Cardiac fibroblast (primary cell): ENCODE measurements at places on chromosomes 7 and 10.

- DNase-seq: peak; percentile 8
These were observed 76.8 kb downstream of the GATA3 start for GRCh38 chr10:8130973-8131911.

DNA sequence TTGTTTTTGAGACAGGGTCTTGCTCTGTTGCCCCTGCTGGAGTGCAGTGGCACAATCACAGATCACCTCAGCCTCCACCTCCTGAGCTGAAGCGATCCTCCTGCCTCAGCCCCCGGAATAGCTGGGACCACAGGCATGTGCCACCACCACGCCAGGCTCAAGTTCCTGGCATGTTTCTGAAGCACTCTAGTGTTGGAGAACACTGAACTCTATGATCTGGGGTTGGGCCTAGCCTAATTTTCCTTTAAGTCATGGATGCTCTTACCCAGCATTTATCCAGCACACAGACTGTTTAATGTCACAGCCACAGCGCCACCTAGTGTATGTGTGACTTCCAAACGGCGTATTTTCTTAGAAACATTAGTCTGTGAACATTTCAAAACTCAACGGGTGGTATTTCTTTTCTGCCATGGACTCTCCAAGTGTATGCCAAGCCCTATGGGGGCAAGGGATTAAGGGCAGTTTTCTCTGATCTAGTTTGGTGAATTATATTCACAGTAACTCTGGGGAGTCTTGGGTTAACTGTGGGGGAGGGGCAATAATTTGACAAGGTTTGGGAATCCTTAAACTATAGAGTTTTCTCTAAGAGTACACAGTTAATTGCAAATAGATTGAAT is 91.8 kb downstream of the CREM start:
- DNase-seq: peak; percentile 95

GRCh38 chr7:1897076-1897860 is 227.2 kb downstream of the ELFN1 start:
- DNase-seq: no peak

GRCh38 chr7:121608785-121609184 is 212.7 kb upstream of the FAM3C start:
- DNase-seq: no peak

- no peak for DNase-seq
These were observed 118.5 kb downstream of the LYZL1 start for GRCh38 chr10:29407280-29407858.

- peak; percentile 68 for DNase-seq
These were observed 14.7 kb downstream of the FAM241B start for GRCh38 chr10:69644658-69645295.

GRCh38 chr7:154437234-154437633 is 385.0 kb downstream of the DPP6 start:
- DNase-seq: no peak

- DNase-seq: peak; percentile 7
These were observed 457 bp downstream of the ACADSB start for GRCh38 chr10:123009105-123009820.

DNA sequence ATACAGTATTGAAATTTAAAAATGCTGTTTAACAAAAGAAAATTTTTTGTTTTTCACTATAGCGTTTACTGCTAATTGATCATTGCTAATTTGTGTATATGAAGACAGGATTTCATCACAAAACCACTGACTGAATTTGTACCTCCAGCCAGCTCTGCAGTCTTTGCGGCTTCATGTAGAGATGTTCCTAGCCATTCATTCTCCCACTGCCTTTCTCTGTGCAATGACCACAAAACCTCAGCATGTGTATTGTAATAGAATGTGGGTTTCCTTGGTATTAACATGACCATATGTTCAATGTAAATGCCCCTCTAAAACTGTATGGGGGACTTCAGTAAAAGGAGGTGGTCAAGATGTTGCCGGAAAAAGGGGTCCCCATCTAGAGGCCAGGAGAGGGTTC is 81.1 kb upstream of the STEAP1B start:
- DNase-seq: no peak

- no peak for DNase-seq
These were observed 35.0 kb downstream of the LHFPL3 start for GRCh38 chr7:104363355-104363754.

DNA sequence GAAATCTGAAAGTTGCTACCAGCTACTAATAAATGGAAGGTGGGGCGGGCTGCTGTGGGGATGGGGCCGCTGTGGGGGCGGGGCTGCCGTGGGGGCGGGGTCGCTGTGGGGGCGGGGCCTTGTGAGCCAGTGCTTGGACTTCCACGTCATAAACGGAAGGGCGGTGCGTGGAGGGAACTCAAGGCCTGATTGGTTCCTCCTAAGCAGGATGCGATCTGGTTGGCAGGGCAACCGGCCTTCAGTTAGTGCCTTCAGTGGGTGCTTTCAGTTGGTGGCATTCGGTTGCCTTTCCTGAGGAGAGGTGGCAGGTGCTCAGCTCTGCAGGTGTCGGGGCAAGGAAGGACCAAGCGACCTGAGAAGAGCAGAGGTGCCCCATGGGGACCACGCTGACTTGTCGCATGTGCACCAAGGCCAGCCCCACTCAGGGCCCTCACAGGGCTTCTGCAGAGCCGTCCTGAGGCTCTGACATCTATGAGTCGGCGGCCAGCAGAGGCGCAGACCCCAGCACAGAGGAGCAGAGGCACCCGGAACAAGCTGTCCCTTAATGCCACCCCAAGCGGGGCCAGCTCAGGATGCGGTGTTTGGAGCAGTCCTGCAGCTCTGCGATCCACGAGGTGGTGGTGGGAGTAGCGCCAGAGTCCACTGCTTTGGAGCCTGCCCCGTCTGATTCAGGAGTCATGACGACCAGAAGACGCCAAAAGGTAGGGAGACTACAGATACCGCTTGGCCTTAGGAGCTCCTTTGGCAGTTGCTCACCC is 54.4 kb upstream of the PDSS1 start:
- no peak for DNase-seq

GRCh38 chr10:97498841-97499560 is at the start of gene UBTD1:
UBTD1 (plus strand) TSS chr10:97498924; CDS start chr10:97499204, 280 bp downstream.
- DNase-seq: peak; percentile 54

GRCh38 chr7:31890198-31890597 is 180.0 kb downstream of the PDE1C start:
- no peak for DNase-seq

GRCh38 chr7:156703773-156704482 is 63.4 kb downstream of the RNF32 start:
- no peak for DNase-seq

DNA sequence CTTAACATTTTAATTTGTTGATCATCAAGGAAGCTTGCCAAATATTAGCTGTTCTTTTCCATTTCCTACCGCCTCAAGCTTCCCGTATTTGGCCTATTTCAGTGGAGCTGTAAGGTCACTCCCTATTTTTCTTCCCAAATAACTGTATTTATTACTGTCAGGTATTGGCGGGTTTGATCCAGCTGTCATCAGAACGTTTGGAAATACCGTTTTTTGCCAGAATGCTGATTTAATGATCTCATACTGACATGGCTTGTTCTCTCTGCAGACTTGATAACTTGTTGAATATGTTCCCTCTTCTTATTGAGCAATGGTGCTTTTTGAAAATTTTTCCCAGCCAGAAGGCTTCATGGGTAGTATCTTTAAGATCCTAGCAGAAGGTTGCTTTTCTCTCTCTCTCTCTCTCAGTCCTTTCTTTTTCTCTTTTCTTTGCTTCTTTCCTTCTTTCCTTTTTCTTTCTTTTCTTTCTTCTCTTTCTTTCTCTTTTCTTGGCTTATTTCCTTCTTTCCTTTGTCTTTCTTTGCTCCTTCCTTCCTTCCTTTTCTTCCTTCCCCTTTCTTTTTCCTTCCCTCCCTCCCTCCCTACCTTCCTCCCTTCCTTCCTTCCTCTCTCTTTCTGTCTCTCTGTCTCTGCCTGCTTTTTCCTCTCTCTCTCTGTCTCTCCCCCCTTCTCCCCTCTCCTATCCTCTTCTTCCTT is 42.1 kb downstream of the CUX1 start:
- DNase-seq: peak; percentile 67

GRCh38 chr10:26222563-26222962 is 6.0 kb downstream of the GAD2 start:
- no peak for DNase-seq

- DNase-seq: no peak
These were observed 22.3 kb downstream of the AHCYL2 start for GRCh38 chr7:129247087-129247486.

GRCh38 chr10:73997461-73997786 is 492 bp upstream of the VCL start:
- DNase-seq: no peak

- DNase-seq: no peak
These were observed 165.0 kb downstream of the CHN2 start for GRCh38 chr7:29359482-29360093.

GRCh38 chr10:100008142-100008522 is 1.6 kb downstream of the DNMBP start:
- peak; percentile 60 for DNase-seq

DNA sequence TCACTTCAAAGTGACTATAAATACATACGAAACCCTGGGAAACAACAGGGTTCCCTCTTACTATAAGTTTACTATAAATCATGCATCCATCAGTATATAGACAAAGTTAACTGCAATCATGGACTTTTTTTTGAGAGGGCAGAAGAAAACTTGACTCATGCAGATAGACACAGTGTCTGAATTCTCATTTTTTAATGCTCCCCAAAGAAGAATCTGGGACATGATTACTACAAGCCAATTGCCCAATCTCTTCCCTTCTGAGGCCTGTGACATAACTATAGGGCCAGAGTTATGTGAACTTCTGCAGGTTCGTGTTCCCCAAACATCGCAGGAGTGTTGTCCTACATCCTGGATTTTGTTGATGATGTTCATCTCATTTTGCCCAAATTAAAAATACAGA is 376.5 kb downstream of the KCNMA1 start:
- peak; percentile 13 for DNase-seq

DNA sequence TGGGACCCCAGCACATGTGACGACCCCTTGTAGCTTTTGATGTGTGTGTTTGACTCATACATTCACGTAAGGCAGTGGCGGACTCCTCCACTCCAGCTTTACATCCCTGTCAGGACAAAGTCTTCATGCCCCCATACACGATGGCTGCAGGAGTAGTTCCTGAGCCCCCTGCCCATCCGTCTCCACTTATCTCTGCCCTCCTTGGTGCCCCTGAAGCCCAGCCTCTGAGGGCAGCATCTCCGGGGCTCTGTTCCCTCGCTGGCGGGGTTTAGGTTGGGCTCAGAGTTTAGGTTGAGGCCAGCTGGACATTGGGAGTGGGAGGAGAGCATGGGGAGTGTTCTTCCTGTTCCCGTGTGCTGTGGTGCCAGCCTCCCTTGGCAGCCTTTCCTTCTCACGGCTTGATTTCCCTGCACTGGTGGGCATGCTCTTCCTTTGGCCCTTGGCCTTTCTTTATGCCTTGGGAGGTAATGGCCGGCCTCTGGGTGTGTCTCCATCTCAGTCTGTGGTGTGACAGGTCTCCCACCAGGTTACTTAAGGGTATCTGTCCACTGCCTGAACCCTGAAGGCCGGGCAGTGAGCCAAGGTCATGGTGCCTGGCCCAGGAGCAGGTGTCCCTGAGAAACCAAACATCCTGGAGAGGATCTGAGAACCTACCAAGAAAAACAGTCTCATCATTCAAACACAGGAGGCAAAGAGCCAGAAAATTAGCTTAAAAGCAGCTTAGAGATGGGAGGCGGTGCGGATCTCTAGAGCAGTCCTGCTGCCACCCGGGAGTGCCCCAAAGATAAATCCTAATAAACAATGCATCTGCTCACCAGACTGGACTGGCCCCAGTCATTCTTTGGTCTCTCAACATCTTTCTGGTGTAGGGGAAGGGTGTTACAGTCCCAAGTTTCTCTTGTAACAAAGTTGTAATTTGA is 85.5 kb downstream of the GLRX3 start:
- DNase-seq: no peak

GRCh38 chr10:81177651-81178244 is 640.0 kb downstream of the SH2D4B start:
- DNase-seq: no peak

DNA sequence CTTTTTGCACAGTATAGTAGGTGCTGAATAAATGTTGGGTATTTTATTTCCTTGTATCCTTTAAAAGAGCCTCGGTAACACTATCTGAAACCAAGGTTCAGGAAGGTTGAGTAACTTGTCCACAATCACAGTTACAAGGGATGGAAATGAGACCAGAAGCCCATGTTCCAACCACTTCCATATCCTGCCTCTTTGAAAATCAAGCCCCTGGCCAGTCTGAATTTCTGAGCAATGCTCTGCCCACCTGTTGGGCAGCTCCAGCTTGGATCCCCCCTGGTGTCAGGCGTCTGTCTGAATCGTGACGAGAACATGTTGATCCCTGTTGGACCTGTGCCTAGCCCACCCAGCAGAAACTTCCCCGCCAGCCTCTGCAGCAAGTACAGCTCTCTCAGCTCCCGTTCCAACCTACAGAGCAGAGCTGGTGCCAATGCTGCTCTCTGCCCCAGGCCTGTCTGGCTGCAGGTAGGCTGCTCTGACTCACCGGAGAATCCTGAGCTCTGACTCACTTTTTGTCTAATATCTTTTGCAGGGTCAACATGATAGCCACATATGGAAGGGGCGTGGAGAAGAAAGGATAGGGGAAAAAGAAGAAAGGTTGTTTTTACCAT is 595.5 kb downstream of the INHBA start:
- peak; percentile 36 for DNase-seq

DNA sequence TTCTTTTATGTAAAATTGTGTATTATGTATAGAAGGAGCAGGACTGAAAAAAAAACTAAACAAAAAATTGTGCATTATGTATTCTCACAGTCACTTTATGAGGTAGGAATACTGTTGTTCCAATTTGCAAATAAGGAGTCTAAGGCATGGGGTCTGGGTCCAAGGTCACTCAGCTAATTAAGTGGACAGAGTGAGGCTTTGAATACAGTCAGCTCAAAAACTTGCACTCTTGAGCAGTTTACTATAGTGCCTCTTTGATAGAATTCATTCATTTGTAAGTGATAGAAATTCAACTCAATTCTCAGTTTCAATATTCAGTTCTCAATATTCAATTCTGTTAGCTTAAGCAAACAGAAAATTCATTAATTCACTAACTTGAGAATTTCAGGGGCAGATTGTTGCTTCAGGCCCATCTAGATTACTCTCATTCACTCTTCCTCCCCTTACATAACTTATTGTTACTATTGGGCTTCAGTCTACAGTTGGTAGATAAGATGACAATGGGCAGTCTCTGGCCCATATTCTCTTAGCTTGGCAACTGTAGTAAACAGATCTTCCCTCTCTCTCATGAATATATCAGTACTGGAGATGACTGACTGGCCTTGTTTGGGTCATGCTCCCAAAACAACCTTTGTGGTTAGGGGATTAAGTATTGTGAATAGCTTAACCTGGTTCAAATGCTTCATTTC is 86.6 kb downstream of the BTAF1 start:
- DNase-seq: no peak

DNA sequence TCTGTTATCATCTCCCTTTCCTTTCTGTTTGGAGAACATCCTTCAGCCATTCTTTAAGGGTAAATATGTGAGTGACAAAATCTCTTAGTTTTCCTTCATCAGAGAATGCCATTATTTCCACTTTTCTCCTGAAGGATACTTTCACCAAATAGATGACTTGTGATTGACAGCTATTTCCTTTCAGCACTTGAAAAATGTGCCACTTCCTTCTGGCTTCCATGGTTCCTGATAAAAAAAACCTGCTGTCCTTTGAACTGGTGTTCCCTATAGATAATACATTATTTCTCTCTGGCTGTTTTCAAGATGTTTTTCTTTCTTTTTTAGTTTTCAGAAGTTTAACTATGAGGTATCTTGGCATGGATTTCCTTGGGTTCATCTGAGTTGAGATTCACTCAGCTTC is 79.7 kb downstream of the TBXAS1 start:
- DNase-seq: no peak
